ENCODE measurements at places on chromosomes 2 and 18.

GRCh38 chr2:152242787-152243472 lies 67.4 kb upstream of the STAM2 start:
- DNase-seq = no peak

- no peak for DNase-seq
Observed at GRCh38 chr2:16238786-16239185, 298.4 kb downstream of the MYCN start.

DNA sequence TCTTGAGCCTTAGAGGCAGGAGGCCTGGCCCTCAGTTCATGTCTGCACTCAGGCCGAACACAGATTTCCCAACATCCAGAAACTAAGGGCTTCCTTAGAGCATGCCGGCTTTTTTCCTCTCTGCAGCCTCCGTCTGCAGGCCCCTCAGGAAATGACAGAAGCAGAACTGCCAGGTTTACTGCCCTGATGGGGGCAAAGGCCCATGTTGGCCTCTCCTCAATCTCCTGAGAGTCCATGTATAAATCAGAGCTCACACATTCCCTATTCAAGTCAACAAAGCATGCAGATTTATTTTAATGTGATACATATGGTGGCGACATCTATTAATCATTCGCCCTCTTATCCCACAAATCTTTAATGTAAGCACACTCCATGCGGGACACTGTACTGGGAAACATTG lies 475.6 kb upstream of the HS6ST1 start:
- no peak for DNase-seq

- no peak for DNase-seq
Observed at GRCh38 chr2:28684142-28684858, 67.3 kb upstream of the PPP1CB start.

DNA sequence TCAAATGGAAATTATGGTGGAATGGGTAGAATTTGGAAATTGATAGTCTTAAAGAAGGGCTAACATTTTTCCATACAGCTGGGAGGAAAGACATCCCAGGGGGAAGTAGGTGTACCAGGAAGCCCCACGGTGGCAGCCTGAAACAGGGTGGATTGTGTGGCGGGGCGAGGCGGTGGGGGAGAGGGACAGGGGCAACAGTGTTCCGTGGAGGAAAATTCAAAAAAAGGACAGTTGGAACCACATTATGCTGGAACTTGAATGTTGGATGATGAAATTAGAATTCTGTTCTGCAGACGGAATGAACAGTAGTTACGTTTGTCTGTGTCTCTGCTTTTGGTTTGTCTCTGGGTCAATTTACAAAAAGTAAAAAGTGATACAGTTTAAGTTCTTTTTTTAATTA lies 10.6 kb upstream of the CIB4 start:
- no peak for DNase-seq

GRCh38 chr2:47225061-47225783 lies 70.1 kb upstream of the STPG4 start:
- no peak for DNase-seq

DNA sequence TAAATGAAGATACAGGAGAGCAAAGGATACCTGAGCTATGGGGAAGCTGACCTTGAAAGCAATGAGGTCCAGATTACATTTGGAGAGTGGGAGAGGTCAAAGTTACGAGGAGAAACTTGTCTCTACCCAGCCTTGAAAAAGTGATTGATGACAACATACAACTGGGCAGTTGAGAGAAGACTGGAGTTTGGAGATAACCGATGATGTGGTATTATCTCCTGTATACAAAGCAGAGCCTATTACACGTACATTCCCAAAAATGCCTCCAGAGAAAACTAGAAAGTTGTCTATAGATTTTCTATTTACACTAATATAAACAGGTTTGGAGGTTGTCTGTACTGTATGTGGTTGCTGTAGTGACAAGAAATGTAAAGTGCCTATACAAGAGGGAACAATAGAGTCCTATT lies 28.3 kb downstream of the ARL5A start:
- no peak for DNase-seq

DNA sequence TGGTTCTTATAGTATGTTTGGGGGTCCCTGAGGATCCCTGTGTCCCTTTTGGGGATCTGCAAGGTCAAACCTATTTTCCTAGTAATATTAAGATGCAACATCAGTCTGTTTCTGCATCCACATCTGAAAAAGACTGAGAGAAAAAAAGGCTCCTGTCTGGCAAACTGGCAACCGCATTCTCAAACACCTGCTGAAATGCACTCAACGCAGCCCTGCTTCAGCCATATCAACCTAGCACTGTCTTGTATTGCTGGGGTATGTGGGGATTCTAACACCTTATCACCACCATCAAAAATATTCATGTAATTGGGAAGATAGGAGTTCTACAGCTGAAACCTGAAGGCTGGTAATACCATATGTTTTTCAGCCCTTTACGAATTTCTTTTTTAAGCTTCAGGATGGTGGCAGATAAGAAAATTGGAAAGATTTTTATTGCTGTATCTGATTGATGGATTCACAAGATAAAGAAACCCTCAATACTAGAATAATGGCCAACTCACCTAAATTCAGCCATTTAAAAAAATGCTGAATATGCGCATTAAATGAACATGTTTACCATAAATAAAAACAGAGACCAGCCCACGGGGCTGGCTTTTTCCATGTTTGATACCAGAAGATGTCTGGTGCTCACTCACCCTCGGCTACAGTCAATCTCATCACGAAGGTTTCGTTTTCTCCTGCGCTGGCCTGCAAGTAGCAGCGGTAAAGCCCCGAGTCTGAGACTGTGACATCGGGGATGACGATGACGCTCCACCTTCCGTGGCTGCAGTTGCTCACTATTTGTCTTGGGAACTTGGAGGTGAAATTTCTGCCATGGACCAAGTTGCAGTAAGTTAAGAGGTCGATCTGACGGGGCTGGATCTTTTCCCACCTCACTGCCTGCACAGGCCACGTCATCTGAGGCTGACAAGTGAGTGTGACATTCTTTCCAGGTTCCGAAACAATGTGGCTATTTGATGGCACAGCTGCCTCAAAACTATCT lies 52.3 kb downstream of the CD226 start:
- no peak for DNase-seq

GRCh38 chr2:105545730-105546627 lies 147.1 kb upstream of the FHL2 start:
- no peak for DNase-seq

DNA sequence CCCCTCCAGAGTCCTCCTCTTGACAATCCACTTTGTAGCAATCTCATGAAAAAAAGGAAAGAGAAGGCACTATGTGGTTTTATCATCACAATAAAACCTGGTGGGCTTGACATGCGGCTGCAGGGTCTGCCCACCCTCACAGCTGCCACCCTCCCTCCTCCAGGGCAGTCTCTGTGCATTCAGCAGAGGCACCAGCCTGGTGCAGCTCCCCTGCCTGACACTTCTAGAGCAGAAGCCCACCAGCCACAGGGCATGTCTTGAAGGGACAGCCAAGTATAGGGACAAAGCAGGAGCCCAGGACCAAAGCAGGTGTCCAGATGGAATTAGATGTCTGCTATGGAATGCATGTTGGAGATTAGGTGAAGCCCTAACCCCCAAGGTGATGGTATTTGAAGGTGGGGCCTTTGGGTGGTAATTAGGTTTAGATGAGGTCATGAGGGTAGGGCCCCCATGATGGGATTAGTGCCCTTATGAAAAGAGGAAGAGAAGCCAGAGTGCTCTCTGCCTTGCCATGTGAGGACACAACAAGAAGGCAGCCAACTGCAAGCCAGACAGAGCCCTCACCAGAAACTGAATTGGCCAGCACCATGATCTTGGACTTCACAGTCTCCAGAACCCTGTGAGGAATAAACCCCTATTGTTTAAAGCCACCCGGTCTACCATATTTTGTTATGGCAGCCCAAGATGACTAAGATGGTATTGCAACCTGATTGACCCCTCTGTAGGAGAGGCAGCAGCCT lies 86.9 kb downstream of the MCFD2 start:
- no peak for DNase-seq

- DNase-seq = no peak
Observed at GRCh38 chr2:119442850-119443249, 11.2 kb downstream of the TMEM37 start.

All from esophagus squamous epithelium (tissue), 5 donors.